ENCODE measurements at places on chromosomes 16 and 17. TPM values are rescaled to one million over a fixed set of nuclear protein-coding genes. Genes with fewer than 3 reads are reported as not detected.
A peak's percentile ranks its signal among the peaks of the same experiment; 100 is the strongest.

DNA sequence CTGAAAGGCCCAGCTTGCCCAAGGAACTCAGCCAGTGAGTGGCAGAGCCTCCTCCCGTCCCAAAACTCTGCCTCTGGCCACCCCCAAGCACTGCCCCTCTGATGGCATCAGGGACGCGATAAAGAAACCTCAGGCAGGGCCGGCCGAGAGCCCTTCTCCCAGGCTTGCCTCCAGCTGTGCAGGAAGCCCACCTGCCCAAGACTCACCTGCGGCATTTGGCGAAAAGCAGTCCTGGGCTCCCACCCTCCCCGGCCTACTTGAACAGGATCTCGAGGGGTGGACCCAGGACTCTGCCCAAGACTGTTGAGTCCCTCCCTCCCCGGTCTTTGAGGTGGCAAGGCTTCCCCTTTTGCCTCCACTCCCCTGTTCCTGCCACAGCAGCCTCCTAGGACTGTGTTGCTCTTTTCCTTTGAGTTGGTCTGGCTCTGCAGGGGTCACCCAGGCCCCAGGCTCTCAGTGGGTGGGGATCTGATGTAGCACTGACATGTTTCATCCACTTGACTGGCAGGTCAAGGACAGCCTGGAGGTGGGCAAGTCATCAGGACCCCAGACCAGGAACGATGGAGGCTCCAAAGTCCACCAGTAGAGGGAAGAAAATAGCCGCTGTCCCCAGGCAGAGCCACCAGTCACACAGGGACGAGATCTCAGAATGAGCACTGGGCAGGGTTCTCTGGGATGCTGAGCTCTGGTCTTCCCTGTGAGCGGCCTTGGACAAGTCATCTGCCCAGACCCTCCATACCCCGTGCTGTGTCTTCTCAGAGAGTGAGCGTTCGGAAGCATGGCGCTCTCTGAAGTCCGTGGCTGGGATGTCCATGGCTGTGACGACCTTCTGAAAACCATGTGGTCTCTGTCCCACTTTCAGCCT is 111.0 kb upstream of the TNRC6C start:
- no peak overlapping the region for H3K4me3 ChIP-seq
- no peak overlapping the region for H3K27ac ChIP-seq
- H3K4me1 ChIP-seq: peaks cover 6% of the 10 kb centered on the region
- peak; percentile 49 for DNase-seq

GRCh38 chr16:65415460-65415859 is 293.6 kb upstream of the CDH11 start:
- H3K4me1 ChIP-seq: no peaks in the 10 kb centered on the region
- DNase-seq: no peak
- no peak overlapping the region for H3K27ac ChIP-seq
- H3K27me3 ChIP-seq: no peaks in the 10 kb centered on the region
- no peaks in the 10 kb centered on the region for H3K36me3 ChIP-seq
- H3K4me3 ChIP-seq: no peak overlapping the region

- H3K4me3 ChIP-seq: no peak overlapping the region
- H3K27me3 ChIP-seq: no peaks in the 10 kb centered on the region
- H3K27ac ChIP-seq: no peak overlapping the region
- H3K36me3 ChIP-seq: no peaks in the 10 kb centered on the region
These were observed 646.6 kb downstream of the TOX3 start for GRCh38 chr16:51900221-51900780.

DNA sequence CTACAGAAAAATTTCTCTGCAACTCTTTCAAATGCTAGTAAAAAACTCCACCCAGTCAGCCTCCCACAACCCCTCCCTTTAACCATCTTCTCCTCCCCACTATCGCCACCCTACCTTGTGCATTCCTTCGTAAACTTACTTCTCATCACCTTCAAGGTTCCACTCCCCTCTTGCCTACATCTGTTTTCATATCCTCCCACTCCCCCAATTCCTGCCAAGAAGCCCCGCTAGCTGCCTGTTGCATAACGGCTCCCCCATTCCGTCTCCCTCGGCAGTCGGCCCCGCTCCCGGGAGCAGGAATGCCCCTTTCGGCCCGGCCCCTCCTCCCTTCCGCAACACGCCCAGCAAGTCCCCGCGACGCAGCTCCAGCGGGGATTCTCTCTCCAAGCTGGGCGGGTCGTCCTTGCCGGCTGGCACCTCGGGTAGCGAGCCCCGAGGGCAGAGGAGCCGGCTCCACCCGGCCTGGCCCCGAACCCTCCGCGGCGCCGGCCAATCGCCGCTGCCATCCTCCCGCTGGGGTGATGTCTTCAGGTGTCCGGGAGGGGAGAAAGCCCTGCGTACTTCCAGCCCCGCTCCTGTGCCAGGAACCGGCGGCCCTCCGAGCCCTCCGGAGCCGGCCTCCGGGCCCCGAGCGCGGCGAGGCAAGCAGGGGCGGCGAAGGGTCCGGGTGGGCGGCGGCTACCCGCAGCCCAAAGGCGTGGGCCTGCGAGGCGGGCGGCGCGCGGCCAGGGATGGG is 1.5 kb downstream of the PHLPP2 start:
- H3K4me1 ChIP-seq: peaks cover 15% of the 10 kb centered on the region
- DNase-seq: peak; percentile 75
- peak overlapping the region; percentile 84 for H3K4me3 ChIP-seq
- H3K36me3 ChIP-seq: no peaks in the 10 kb centered on the region

GRCh38 chr17:60989379-60989778 is 311.7 kb downstream of the BCAS3 start:
- H3K27me3 ChIP-seq: no peaks in the 10 kb centered on the region
- DNase-seq: no peak
- no peak overlapping the region for H3K27ac ChIP-seq
- no peak overlapping the region for H3K4me3 ChIP-seq

DNA sequence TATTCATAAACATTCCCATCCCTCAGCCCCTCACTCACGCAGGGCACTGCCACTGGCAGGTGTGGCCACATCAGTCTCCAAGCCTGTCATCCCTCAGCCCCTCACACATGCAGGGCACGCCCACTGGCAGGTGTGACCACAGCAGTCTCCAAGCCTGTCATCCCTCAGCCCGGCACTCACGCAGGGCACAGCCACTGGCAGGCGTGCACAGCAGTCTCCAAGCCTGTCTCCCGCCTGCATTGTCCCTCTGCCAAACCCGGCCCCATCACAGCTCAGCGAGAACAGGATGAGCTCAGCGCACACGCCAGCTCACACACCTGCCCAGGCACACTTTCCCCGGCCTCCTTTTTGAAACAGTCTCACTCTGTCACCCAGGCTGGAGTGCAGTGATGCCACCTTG is 11.4 kb upstream of the KREMEN2 start:
- peaks cover 20% of the 10 kb centered on the region for H3K27me3 ChIP-seq
- H3K4me3 ChIP-seq: no peak overlapping the region
- H3K27ac ChIP-seq: no peak overlapping the region
- no peaks in the 10 kb centered on the region for H3K36me3 ChIP-seq
- H3K4me1 ChIP-seq: peaks cover 20% of the 10 kb centered on the region

- H3K27ac ChIP-seq: no peak overlapping the region
- H3K4me3 ChIP-seq: no peak overlapping the region
- H3K4me1 ChIP-seq: no peaks in the 10 kb centered on the region
- no peak for DNase-seq
- H3K36me3 ChIP-seq: no peaks in the 10 kb centered on the region
- no peaks in the 10 kb centered on the region for H3K27me3 ChIP-seq
These were observed 95.2 kb upstream of the IRX3 start for GRCh38 chr16:54381601-54382313.

DNA sequence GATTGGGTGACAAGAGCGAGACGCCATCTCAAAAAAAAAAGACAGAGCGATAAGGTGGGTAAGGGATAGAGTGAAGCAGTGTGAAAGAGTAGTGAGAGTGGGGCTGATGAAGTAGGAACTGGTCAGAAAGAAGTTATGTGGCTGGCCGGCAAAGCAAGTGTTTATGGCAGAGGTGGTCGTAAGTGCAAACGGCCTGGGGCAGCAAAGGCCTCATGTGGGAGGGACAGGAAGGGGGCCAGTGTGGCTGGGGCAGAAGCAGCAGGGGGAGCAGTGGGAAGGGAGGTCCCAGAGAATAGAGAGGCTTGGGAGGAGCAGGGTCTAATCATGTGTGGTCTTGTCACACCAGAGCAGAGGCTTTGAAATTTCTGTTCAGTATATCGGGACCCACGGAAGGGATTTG is 186.2 kb downstream of the HS3ST3B1 start:
- DNase-seq: no peak
- H3K27ac ChIP-seq: no peak overlapping the region
- H3K36me3 ChIP-seq: no peaks in the 10 kb centered on the region
- H3K4me3 ChIP-seq: no peak overlapping the region

DNA sequence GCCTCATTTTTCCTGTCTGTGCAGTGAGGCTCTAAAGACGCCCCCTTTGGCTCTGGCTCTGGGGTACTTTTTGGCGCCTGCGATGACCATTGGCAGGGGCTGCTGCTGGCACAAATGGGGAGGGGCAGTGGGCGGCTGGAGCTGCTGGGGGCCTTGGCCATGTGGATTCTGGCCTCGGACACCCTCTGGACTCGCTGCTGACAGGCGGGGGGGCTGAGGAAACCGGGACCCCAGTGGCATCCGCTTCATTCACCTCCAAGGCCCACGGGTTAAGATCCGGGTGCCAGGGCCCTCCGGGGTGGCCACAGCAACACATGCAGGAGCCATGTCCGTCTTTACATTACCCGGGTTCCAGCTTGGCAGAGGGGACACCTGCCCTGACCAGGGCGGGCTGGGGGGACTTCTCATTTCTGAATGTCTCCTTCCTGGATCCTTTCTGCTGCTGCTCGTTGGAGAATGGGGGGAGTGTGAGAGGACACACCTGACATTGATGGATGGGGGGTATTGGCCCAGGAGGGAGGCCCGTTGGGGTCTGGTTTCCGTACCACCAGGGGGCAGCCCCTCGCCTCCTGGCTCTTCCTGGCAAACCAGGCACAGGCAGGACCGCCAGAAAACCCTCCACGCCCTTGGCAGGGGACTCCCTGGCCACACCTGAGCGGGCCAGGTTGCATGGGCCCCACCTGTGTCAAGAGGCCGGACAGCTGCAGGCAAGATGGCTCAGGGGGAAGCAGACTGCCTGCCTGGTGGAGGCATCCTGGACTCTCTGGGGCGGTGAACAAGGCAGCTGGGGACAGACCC is 21.8 kb downstream of the GSE1 start:
- no peaks in the 10 kb centered on the region for H3K27me3 ChIP-seq
- no peak overlapping the region for H3K27ac ChIP-seq
- H3K4me3 ChIP-seq: no peak overlapping the region
- H3K4me1 ChIP-seq: peaks cover 47% of the 10 kb centered on the region

GRCh38 chr16:10828851-10829366 is 10.3 kb upstream of the TVP23A start:
- H3K4me3 ChIP-seq: peak overlapping the region; percentile 32
- H3K27me3 ChIP-seq: no peaks in the 10 kb centered on the region
- peaks cover 20% of the 10 kb centered on the region for H3K4me1 ChIP-seq
- DNase-seq: peak; percentile 93

- no peak overlapping the region for H3K4me3 ChIP-seq
- H3K4me1 ChIP-seq: no peaks in the 10 kb centered on the region
- no peaks in the 10 kb centered on the region for H3K36me3 ChIP-seq
- H3K27me3 ChIP-seq: no peaks in the 10 kb centered on the region
These were observed 736.8 kb upstream of the CA10 start for GRCh38 chr17:52895272-52895671.

GRCh38 chr17:58040386-58040785 is 33.3 kb upstream of the SRSF1 start:
- no peaks in the 10 kb centered on the region for H3K4me1 ChIP-seq
- H3K4me3 ChIP-seq: no peak overlapping the region
- DNase-seq: no peak
- no peak overlapping the region for H3K27ac ChIP-seq
- no peaks in the 10 kb centered on the region for H3K36me3 ChIP-seq

GRCh38 chr16:88088161-88088581 is 136.9 kb downstream of the BANP start:
- H3K27ac ChIP-seq: no peak overlapping the region
- peaks cover 6% of the 10 kb centered on the region for H3K4me1 ChIP-seq
- H3K4me3 ChIP-seq: no peak overlapping the region
- no peaks in the 10 kb centered on the region for H3K27me3 ChIP-seq
- peak; percentile 58 for DNase-seq

DNA sequence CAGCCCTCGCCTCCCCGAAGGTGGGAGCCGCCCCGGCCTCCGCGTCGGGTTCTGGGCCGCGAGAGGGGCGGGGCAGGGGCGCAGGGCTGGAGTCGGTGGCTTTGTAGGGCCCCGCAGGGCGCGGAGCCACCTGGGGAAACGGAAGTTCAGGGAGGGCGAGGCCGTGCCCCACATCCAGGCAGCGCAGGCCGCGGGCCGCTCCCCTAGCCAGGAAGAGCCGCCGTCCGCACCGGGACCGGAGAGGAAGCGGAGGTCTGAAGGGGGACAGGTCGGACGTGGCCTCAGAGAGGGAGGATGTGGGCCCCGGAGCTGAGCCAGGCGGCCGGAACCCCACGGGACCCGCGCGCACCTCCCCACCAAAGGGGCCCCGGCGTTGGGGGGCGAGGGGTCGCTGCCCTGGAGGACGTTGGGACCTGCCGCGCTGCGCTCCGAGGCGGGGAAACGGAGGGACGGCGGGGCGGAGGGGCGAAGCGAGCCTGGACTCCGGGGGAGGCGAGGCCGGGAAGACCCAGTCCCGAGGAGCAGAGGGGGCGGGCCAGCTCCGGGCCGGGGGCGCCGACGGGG is 482 bp upstream of the SLC16A3 start:
- H3K4me3 ChIP-seq: peak overlapping the region; percentile 75
- peaks cover 49% of the 10 kb centered on the region for H3K4me1 ChIP-seq
- H3K27ac ChIP-seq: peak overlapping the region; percentile 77

DNA sequence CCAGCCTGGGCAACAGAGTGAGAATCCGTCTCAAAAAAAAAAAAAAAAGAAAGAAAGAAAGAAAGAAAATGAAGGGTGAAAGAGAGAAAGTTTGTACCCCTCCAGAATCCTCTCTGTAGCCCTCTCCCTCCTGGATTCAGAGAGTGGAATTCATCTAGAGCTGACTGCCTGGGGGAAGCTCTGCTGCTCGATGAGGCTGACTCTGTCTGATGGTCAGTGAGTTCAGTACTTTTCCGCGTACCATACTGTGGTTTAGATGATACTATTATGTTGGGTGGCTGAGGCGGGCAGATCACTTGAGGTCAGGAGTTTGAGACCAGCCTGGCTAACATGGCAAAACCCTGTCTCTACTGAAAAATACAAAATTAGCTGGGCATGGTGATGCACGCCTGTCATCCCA is 14.8 kb downstream of the TMEM94 start:
- DNase-seq: no peak
- peak overlapping the region; percentile 42 for H3K27ac ChIP-seq
- H3K4me3 ChIP-seq: no peak overlapping the region
- peaks cover 49% of the 10 kb centered on the region for H3K4me1 ChIP-seq

- no peaks in the 10 kb centered on the region for H3K27me3 ChIP-seq
- no peak for DNase-seq
- H3K4me1 ChIP-seq: no peaks in the 10 kb centered on the region
These were observed 28.0 kb downstream of the LLGL2 start for GRCh38 chr17:75553295-75554110.

Gene YBX2
- 1.0 TPM for total RNA-seq

Gene TMEM204
- 21.7 TPM for total RNA-seq

Gene DOC2B
- total RNA-seq: 4.1 TPM

Gene MYH2
- total RNA-seq: 1,903 TPM

Gene KRTAP4-3
- total RNA-seq: not detected

Gene CHAD
- total RNA-seq: 0.44 TPM

Gene RNF112
- 1.1 TPM for total RNA-seq

Gene ARSG
- total RNA-seq: 2.5 TPM

Gene GFAP
- not detected for total RNA-seq

Gene RAC3
- not detected for total RNA-seq

Gene LYRM1
- 27.2 TPM for total RNA-seq

Gene DNASE1L2
- total RNA-seq: 0.28 TPM

Gene KIF19
- total RNA-seq: 0.44 TPM
